Kidney epithelial cell (primary cell): ENCODE measurements at places on chromosomes 11 and 22. TPM values are rescaled to one million over a fixed set of nuclear protein-coding genes. Genes with fewer than 3 reads are reported as not detected.

The PGR gene
- under 0.01 TPM in 2 replicates for total RNA-seq

The NRGN gene
- not detected in 2 replicates for total RNA-seq

The DUSP18 gene
- 11.0 and 16.2 TPM in 2 replicates for total RNA-seq

The PRODH gene
- total RNA-seq: 1.9 and 5.2 TPM in 2 replicates

The PRG3 gene
- not detected in 2 replicates for total RNA-seq

The CARD18 gene
- total RNA-seq: not detected in 2 replicates

The OR8G1 gene
- total RNA-seq: not detected in 2 replicates

The MUC15 gene
- total RNA-seq: 0.07 TPM in 1 of 2 replicates, not detected in the other
